Stimulated activated CD8-positive, alpha-beta memory T cell treated with anti-CD3 and anti-CD28 coated beads, Interleukin-12 subunit alpha, Interleukin-12 subunit beta, amount 100 ng/mL, for 1 hour (primary cell): ENCODE measurements at places on chromosomes 5 and 9.

DNA sequence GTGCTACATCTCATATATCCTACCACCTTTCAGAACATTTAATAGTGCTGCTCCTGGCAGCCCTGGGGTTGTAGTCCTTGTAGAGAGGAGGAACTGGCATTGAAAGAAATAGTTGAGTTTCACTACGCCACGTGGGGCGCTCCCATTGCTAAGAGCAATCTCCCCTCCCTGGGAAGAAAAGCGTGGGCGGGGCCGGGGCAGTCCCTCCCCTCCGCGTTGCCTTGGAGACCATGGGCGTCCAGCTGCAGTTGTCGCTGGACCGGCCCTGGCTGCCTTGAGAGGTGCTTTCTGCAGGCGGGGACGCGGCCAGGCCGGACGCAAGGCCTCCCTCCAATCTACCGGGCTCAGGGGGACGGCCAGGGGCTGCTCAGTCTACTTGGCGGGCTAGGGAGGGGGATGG lies 368 bp upstream of the CCDC180 start:
- no peak for DNase-seq

DNA sequence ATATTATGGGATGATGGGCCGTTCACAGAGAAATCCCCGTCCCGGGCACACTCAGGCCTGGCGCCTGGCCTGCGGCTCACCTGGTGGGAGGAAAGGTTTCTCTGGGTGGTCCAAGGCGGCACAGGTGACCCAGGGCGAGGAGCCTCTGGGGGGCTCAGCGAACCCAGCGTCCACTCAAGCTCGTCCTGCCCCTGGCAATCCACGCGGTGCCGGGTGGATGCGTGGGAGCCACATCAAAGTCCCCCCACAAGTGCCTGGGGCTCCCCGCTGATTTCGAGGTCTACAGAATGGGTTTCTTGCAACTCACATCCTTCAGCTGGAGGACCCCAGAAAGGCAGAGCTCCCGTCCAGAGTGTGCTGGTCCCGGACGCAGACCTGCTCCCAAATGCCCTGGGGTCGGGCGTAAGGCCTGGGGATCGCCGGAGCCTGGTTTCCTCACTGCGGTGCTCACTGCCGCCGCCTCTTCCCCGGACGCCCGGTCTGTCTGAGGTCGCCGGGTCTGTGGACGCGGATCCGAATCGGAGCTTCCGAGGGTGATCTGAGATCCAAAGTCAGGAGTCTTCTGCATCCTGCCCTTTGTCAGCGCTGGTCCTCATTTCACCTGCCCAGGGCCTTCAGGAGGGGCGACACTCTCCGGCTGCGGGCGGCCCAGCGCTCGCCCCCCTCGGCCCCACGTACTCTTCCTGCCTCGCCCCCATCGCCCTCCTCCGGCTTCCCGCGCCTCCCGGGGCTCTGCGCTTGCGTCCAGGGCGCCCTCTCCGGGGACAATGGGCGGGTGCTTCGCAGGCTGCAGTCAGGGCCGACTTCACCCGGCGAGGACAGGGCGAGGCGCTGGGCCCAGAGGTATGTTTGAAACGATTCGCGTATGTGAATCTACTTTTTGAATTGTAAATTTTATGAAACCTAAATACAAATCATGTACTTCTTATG lies 20.0 kb upstream of the RUFY1 start:
- peak; percentile 54 for DNase-seq

DNA sequence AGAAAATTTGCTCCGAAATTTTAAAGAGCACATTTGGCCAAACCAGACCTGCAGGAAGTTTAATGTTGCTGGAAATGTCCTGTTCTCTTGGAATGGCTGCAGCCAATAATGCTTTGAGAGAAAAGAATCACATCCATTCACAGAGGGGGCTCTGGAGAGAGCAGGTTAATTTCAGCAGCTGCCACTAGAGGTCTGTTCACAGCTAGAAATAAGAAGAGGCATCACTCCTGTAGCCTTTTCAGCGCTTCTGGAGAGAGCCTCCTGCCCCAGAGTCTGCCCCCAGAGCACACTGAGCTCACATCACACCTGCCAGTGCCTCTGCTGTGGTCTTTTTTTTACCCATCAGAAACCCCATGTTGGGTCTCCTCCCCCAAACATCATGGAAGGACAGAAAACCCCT lies 124.8 kb upstream of the RAD23B start:
- DNase-seq, result no peak

- DNase-seq, result no peak
Observed at GRCh38 chr5:132056610-132057497, 3.6 kb upstream of the IL3 start.

DNA sequence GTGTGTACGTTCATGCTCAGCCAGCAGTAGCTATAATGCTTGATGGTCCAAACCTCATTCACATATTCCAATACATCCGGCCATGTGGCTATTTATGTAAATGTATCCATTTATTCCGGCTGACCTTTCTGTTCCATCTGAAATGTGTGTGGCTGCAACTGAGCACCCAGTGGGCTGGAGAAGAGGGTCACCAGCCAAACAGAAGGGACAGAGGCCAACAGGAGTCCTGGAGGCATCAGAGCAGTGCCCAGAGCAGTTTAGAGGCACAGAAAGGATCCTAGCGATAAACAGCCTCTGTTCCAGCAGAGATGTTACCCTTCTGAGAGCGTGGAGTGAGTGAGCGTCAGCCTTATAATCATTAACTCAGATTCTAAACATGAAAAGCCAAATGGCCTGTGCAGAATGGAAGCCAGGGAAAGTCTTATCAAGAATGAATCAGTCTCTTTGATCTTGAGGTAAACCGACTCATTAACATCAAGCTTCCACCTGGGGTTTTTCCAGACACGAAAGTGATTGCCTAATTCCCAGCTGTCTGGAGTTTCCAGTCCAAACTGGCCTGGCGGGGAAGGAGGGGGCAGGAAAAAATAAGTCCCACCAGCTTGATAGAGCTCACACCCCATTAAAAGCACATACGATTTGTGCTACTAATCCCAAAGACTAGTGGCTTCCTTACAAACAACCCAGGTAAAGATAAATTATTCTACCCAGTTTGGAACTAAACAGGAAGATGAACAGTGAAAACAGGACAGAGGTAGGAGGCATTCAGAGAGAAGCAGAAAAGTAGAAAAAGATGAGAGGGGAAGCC lies 55.7 kb downstream of the SUSD1 start:
- no peak for DNase-seq

DNA sequence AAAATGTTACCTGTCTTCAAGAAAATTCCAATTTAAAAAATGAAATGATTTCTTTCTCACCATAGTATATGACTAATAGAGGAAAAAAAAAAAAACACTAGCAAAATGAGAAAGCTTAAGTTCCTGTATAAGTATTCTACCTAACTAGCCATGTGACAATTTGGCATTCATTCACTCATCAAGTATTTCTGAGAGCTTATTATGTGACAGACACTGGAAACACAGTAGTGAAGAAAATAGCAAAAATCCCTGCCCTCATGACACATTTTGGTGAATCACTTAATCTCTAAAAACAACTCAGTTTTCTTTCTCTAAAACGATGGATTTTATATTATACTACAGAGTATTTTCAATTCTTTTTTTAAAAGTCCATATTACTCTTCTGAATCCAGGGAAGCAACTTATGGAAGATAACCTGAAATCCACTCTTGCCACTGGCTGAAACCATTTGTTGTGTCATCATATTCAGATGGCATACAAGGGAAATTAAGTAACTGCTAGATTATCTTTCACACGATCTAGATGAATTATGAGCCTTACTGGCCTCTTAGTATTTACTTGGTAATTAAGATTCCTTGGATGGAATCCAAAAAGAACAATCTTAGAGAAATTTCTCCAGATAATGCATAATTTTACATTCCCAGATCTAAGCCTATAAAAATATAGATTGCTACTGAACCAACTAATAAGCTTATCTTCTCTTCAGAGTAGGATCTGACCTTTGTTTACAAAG lies 5.5 kb downstream of the PTBP3 start:
- no peak for DNase-seq

GRCh38 chr5:59342181-59342580 lies 551.3 kb downstream of the PDE4D start:
- DNase-seq, result no peak
